Bronchial epithelial cell (primary cell): ENCODE measurements at places on chromosomes 5 and 9. TPM values are rescaled to one million over a fixed set of nuclear protein-coding genes. Genes with fewer than 3 reads are reported as not detected.

Gene PCDHGB4
- total RNA-seq: 2.1 and 3.1 TPM in 2 replicates

Gene MARCOL
- total RNA-seq: not detected in 2 replicates

Gene NFIB
- total RNA-seq: 11.6 and 11.9 TPM in 2 replicates

Gene MYO10
- 39.5 and 57.2 TPM in 2 replicates for total RNA-seq

Gene SH3GL2
- total RNA-seq: under 0.01 TPM in 1 of 2 replicates, not detected in the other

Gene UGT3A2
- total RNA-seq: not detected in 2 replicates

Gene SPATA31E1
- not detected in 2 replicates for total RNA-seq

Gene MVB12B
- 0.26 and 0.90 TPM in 2 replicates for total RNA-seq

Gene NEUROG1
- total RNA-seq: not detected in 2 replicates

Gene GARIN3
- not detected in 2 replicates for total RNA-seq

Gene TRPM6
- total RNA-seq: under 0.01 and 0.26 TPM in 2 replicates

Gene PCDHGA1
- under 0.01 and 0.26 TPM in 2 replicates for total RNA-seq

Gene FRMD3
- under 0.01 and 0.51 TPM in 2 replicates for total RNA-seq

Gene FOXD4L4
- total RNA-seq: under 0.01 and 0.26 TPM in 2 replicates

Gene HTR4
- total RNA-seq: 0.26 TPM in 1 of 2 replicates, not detected in the other

Gene OLFM1
- 0.13 and 0.26 TPM in 2 replicates for total RNA-seq

Gene JAKMIP2
- total RNA-seq: not detected in 2 replicates

Gene ESM1
- total RNA-seq: not detected in 2 replicates

Gene PCDHB12
- total RNA-seq: 0.13 TPM in 1 of 2 replicates, not detected in the other
